ENCODE measurements at places on chromosomes 12 and 14.

DNA sequence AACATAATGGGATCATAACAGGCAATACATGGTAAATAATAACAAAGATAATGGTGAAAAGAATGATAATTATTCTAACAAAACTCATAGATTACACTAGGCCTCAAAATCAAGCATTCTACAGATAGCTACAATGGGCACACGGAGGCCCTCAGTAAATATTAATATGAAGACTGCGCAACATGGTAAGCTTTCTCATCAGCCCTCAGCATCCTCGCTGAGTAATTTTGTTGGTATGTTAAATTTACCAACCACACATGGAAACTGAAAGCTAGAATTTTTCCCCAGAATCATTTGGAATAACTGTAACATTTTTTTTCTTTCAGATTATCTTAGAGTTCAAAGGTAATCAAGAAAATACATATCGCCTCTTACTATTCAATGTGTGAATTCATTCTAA is 74.2 kb upstream of the PYGL start:
- DNase-seq: no peak

DNA sequence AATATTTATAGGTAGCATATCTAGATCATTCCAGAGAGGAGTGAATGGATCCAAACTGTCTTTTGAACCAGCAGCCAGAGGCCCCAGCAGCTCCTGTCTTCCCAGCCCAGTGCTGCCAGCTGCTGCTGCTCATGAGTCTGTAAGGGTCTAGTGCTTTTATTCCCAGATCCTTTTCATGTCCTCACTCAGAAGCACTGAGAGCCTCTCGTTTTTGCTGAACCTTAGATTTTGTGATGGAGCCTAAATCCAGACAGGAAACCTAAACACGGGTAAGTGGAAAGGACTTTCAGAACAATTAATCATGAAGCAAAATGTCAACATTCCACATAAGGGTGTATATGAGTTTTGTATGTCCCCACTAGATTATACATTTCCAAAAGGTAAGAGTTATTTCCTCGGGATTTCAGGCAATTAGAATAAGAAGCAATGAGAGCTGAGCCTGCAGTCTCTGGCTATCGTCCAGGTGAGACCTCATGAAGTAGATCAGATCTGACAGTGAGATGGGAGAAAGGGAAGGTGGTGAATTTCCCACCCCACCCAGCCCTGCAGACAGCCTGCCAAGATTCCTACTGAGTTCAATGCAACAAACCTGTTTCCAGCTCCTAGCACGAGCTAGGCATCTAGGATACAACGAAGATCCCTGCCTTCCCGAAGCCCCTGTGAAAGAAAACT is 84.4 kb downstream of the NINJ2 start:
- no peak for DNase-seq

GRCh38 chr12:72622556-72622955 is 350.4 kb downstream of the TRHDE start:
- no peak for DNase-seq

DNA sequence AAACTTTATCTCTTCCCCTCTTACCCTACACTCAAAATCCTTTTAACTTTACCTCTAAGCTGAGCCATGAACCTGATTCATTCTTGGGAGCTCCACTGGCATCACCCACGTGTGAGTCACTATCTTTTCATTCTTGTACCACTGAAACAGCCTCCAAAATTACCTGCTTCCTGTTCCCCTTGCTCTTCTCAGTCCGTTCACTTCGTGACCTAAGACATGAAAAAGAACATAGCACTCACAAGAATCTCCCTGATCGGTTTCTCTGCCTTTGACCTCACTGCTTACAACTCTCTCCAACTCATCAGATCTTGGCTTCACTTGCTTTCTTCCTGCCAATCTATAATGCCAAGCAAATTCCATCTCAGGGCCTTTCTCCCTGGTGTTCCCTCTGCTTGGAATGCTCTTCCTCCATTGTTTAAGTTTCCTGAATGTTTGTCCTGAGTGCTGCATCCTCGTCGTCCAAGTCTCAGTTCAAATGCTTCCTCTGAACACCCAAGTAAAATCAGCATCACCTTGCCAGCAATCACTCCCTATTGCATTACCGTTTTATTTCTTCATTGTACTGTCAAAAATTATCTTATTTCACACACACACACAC is 9.2 kb downstream of the GLIPR1 start:
- DNase-seq: peak; percentile 58

- no peak for DNase-seq
Measured at GRCh38 chr14:94401083-94401482, 12.7 kb upstream of the SERPINA1 start.

DNA sequence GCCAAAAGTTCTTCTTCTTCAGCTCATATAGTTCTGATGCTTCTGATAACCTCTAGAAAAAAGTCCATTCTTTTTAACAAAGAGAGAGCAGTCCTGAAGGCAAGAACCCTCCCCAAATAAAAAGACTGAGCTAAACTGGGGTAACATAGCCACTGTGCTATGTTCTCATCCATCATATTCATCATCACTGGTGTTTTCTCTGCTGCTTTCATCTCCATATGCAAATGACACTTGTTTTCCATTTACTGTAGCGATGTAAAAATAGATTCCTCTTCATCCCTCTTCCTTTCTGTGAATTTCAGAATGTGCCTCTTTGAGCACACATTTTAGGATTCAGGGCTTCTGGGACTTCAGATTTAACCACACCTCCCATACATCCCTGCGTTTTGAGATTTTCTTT is 44.9 kb downstream of the GSC start:
- no peak for DNase-seq

DNA sequence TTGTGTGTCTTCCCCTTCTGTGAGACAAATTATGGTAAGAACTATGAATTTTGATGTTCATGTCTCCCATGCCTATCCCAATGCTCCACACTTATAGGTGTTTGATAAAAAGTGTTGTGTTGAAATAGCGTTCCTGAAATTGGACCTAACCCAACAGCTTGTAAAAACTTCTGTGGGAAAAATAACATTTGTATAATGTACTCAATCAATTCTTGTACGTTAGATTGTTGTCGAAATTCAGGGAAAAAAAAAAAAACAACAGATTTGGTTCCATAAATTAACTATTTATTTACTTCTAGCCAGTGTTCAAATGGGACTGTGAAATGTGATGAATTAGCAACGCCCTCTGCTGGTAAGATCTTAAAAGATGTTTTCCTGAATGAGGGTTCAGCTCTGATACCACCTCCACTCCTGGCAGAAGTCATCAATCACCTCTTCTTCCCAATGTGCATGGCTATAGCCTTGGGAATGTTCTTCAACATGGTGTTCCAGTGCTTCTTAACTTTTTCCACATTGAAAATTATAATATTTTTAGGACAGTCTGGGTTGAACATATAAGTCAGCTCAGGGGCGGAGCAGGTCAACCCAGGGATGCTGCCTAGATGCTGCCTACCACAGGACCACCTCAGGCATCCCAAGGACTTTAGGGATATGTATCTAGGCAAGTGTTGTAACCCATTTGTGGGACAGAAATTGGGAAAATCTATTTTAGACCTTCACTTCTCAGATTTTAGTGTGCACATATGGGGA is 170.6 kb downstream of the OTOGL start:
- no peak for DNase-seq

DNA sequence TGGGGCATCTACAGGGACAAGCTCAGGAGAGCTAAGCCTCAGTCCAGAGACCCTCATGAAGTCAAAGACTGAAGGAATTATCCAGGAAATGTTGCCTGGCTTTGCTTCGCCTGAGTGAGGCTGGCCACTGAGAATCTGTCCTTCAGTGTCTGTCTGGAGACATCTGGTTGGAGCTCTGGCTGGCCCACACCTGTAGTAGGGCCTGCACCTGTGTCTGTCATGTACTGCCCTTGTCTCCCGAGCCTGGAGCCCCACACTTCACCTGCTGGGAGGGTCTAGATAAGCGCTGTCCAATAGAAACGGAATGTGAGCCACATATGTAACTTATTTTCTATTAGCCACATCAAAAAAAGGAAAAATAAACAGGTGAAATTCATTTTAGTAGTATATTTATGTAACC is 9.9 kb upstream of the HDAC7 start:
- no peak for DNase-seq

DNA sequence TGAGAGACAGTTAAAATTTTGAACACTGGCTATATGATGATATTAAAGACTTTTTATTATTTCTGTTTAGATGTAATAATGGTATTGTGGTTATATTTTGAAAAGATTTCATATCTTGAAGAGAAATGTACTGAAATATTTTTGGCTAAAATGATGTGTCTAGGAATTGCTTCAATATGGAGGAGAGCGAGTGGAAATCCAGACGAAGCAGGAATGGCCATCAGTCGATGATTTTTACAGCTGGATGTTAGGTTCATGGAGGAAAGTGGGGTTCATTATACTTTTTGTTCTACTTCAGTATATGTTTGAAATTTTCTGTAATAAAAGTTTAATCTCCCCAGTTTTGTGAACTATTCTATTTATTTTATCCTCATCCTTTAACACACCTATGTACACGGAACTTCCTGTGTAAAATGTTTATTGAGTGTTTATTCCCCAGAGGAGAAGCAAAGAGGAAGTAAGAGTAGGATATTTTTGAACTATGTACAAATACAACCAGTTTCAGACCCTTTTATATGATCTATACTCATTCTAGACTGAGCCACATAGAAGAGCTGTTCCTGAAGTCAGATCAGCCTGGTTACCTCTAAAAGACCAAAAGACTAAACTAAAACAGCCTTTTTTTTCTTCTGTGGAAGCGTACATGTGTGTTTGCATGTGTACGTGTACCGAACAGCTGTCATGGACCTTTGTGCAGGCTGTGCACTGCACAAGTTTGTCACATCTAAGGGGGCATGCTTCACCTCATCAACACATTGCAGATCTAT is 211.0 kb upstream of the NUDT4 start:
- DNase-seq: no peak

GRCh38 chr12:48075832-48076231 is 30.0 kb downstream of the SENP1 start:
- DNase-seq: no peak

DNA sequence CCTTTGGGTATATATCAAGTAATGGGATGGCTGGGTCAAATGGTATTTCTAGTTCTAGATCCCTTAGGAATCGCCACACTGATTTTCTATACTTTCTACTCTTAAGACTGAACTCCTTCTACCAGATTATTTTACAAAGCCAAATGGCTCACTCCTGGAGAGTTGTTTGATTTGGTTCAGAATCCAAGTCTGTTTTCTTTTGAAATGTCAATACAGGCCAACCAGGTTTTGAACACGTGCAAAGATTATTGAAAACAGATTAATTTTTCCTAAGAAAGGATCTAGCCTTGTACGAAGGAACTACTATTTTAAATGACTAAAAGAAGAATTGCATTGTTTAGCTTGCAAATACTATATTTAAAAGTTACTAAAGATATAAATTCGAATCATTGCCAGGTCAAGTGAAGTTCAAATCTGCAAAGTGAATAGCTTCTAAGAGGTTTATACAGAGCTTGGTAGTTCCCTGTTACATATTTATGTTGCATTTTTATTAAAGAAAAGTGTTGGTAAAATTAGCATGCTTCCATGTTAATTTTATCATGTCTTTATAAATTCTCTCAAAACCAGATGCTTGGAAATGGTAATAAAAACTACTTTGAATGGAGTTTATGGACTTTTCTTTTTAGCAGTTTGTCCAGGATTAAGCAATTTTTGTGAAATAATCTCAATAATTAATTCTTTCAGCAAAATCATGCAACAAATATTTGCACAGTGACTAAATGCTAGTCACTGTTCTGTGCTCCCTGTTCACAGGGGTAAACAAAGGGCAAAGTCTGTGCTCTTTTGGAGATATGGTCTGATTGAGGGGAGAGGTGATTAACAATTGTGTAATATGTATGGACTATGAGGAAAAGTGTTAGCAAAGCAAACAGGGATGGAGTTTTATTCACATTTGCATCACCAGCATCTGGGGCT is 38.9 kb downstream of the GPR65 start:
- no peak for DNase-seq

GRCh38 chr12:1369938-1370500 is 224.4 kb downstream of the FBXL14 start:
- DNase-seq: no peak

GRCh38 chr12:24889411-24889810 is 59.5 kb downstream of the BCAT1 start:
- no peak for DNase-seq

DNA sequence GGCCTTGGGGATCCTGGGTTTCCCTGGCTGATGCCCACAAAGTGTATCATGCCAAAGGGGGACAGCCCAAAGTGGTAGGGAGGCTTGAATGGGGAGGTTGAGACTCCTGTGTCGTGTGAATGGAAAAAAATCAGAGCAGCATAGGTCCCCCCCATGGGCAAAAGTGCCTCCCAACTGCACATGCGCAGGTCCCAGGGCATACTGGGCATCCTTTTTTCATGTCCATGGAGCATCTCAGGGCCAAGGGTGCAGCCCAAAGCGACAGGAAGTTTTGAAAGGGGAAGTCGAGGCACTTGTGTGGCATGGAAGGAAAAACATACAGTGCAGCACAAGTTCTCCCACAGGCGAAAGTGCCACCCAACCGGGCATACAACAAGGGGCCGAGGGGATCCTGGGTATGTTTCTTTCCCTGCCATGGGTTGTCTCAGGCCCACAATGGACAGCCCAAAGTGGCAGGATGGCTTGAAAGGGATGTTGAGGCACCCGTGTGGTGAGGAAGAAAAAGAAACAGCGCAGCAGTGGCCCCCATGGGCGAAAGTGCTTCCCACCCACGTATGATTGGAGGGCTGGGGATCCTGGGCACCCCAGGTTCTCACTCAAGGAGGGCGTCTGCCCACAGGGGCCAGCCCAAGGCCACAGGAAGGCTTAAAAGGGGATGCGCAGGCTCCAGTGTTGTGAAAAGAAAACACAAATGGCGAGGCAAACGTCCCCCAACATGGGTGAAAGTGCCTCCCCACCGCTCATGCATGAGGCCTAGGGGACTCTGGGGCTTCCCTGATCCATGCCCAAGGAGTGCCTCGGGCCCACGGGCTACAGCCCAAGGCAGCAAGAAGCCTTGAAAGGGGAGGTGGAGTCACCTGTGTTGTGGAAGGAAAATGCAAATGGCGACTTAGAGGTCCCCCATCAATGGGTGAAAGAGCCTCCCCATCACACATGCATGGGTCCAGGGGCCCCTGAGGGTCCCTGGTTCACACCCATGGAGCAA is 573.7 kb downstream of the ALG10 start:
- DNase-seq: no peak

DNA sequence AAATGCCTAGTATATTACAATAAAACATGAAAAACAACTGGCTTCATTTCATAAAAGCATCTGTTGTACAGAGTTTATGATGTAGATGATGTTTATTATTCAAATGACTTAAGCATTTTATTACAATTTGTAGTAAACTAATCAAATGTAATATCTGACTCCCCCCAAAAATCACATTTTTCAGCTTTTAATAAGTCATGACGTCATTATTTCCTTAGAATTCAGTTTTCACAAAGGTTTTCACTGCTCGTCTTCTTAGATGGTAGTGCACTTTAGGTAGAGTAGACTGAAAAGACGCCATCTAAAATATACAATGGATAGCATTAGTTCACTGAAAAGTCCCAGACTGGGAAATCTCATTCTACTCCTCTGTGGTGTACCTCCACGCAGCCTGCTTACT is 181.5 kb downstream of the ACSS3 start:
- DNase-seq: no peak

GRCh38 chr14:75292886-75293285 is 14.3 kb downstream of the FOS start:
- no peak for DNase-seq

- no peak for DNase-seq
Measured at GRCh38 chr12:28817524-28817923, 331.6 kb upstream of the FAR2 start.

Data from activated CD4-positive, alpha-beta memory T cell treated with anti-CD3 and anti-CD28 coated beads for 36 hours (primary cell).